ENCODE measurements at places on chromosomes 5 and 9.
A peak's percentile ranks its signal among the peaks of the same experiment; 100 is the strongest.

DNA sequence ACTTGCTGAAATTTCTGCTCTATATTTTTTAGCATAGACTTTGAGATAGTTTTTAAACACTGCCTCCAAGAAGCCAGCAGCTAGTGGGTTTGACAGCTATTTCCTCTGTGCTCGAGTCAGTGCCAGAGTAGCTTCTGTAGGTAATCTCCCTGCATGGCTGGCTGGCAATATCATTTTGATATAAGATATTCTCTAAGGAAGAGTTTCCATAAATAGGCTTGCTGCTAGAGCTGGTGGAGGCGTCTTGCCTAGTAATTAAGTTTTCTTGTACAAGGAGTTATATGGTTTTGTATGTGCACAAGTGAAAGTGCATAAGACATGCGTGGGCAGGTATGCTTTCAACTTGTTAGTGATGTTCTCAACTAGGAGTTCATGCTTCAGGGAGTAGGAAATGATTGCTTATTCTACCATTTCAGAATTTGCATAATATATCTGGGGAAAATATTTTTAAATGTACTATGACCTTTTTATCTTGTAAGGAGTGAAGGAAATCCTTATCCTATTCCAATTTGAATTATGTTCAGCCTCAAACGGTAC lies 74.1 kb upstream of the CCL21 start:
- no peak for DNase-seq

DNA sequence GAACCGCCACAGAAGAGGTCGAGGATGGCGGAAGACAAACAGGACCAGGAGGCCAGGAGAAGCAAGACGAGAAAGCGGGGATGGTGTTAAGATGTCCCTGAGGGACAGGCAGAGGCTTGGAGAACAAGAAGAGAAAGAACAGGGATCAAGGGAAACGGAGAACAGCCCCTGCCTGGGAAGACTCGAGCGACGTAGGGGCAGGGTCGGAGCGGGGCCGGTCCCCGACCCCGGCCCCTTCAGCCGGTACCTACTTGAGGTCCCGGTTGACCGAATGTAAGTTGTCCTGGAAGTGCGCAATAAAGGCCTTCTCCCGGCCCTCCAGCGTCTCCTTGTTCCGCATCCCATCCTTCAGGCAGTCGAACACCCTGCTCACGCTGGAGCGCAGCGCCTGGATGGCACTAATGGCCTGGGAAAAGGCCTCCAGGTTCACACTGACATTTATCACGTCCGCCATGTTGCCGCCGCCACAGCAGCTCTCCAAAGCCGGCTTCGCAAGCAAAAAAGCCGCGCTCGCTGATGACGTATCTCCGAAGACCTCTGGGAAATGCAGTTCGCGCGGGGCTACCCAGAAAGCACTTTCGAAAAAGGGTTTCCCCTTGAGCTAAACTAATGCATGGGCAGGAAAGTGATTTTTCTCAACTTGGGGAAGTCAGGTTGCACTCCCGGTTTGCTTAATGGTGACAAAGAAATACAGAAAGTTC lies at the start of gene MED27:
Gene MED27, minus strand, starts transcription at position 477 of the 701 bp plus-strand sequence. Its CDS starts 23 bp downstream, at position 454.
- peak; percentile 83 for DNase-seq

GRCh38 chr5:52840277-52841050 lies 52.7 kb downstream of the ITGA1 start:
- no peak for DNase-seq

GRCh38 chr5:34876275-34876674 lies 37.3 kb downstream of the TTC23L start:
- no peak for DNase-seq

DNA sequence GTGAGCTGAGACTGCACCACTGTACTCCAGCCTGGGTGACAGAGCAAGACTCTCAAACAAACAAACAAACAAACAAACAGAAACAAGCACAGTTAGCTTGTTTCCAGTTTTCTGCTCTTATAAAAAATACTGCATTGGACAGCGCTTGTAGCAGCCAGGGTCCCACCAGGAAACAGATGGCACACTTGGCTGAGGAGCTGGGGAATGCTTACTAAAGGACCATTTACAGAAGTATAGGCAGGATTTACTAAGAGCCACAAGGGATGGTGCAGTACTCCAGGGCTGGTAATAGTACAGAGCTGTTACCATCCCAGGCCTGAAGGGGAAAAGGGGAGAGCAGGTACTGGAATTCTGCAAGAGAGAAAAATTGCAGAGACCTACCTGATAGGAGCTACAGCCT lies 5.2 kb upstream of the ANKS6 start:
- DNase-seq: no peak

Data from stimulated activated CD8-positive, alpha-beta memory T cell treated with anti-CD3 and anti-CD28 coated beads, Interleukin-15, amount 100 ng/mL, for 24 hours (primary cell).